ENCODE measurements at places on chromosomes 5 and 9.

DNA sequence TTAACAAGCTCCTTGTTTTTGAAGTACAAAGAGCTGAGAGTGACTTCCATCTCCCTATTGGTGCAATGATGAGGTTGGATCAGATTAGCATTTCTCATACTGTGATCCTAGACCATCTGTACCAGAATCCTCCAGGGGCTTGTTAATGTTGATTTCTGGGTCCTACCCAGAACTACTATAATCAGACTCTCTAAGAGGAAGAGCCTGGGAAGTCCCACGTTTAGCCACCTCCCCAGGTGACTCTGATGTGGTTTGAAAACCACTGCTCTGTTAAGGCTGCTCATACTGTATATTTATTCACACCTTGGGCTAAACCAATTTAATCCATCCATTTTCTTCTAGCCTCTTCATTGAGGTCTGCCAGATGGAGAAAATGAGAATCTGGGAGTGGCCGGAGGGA lies 49.6 kb upstream of the SMIM32 start:
- DNase-seq, result no peak

GRCh38 chr9:119398350-119398749 lies 29.1 kb upstream of the BRINP1 start:
- no peak for DNase-seq

DNA sequence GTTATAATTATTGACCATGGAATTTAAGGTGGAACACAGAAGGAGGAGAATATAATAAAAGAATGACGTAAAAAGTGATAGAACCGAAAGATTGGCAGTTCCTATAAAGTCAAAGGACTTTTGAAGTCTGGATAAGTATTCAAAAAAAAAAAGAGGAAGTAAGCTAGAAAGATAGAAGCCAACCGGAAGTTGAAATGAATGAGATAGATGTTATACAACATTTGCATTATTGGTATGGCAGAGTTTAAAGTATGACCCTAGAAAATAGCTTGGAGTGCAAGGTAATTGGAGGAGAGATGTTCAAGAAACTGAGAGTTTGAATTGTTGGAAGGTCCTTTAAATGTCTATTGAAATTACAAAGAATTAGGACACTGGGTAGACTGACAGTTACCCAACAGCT lies 293.6 kb downstream of the FER start:
- DNase-seq, result no peak

DNA sequence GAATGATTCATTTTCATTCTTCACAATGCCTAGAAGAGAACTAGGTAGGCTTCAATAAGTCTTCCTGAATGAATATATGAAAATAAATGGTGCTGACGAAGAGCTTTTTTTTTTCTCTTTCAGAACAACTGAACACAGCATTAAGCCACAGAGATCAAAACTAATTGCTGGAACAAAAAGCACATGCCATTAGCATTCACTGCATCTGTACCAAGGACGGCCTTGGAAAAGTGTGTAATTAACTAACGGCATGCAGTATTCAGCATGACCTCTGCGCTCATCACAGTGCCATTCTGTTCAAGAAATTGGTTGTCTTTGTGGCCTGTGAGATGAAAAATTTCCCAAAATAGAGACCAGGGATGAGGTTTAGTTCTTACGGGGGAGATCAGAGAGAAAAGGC lies 99.3 kb downstream of the NUDT12 start:
- DNase-seq, result no peak

- DNase-seq, result peak; percentile 14
These were observed 47.2 kb upstream of the ARL15 start for GRCh38 chr5:54357408-54358058.

- peak; percentile 94 for DNase-seq
These were observed 486.4 kb upstream of the ZNF608 start for GRCh38 chr5:125232779-125233230.

GRCh38 chr5:74493411-74493810 lies 147.1 kb downstream of the ENC1 start:
- DNase-seq, result no peak

GRCh38 chr9:100030548-100030947 lies 68.3 kb downstream of the ERP44 start:
- no peak for DNase-seq

DNA sequence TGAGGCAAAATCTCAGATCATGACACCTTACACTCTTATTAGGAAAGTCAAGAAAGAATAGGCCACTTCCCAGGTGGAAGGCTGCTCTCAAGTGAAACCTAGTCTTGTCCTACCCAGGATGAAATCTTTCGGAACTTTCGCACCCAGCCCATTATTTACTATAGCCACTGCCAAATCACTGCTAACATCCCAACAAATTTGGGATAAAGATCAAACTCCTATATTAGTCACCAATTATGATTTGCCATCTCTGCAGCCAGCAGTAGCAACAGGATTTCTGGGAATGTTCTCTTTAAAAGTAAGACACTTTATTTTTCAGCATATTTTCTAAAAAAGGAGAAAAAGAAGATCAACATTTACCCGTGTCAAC lies 224.6 kb downstream of the GAS1 start:
- no peak for DNase-seq

DNA sequence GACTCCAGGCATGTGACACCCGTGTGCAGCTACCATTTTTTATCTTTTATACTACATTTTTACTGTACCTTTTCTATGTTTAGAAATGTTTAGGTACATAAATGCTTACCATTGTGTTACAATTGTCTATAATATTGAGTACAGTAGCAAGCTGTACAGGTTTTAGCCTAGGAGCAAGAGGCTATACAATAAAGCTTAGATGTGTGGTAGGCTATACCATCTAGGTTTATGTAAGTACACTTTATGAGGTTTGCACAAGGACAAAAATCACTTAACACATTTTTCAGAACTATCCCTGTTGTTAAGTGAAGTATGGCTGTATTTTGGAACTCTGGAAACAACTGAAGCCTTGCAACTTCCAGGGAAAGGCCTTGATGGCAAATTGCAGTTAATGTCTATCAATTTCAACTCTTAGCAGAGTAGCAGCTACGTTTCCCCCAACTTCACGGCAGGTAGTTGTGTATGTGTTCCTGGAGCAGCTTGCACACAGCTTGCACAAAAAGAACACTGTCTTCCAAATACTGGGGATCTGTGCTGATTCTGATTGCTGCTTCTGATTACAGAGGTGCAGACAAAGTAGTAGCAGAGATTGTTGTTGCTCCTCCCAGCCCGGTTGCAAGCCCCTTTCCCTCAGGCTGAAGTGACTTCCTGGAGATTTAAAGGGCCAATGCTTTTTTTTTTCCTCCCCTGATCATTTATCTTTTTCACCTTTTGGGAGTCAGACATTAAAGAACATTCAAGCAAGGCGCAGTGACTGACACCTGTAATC lies 30.0 kb downstream of the SIL1 start:
- DNase-seq, result no peak

DNA sequence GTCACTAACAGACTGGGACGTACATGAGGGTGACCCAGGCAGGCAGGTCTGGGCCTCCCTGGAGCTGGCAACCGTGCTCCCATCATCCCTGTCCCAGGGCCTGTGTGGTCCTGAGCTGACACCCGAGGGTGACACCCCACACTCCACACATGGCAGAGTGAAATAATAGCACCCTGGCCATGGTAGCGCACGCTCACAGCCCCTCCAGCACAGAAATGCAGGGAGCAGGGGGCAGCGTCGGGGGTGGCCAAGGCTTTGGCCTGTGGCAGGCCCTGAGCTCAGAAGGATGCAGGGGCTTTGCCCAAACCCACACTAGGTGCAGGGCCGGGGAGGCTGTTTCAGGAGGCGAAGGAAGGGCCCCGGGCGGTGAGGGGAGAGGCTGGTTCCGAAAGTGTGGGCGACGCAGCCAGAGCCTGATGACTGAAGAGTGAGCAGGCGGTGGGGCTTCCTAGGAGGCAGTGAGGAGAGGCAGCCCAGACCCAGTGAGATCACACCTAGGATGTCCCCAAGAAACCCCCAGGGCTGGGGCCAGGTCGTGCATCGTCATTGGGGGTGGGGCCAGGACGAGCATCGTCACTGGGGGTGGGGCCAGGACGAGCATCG lies 12.9 kb downstream of the OR2V2 start:
- DNase-seq, result peak; percentile 65

DNA sequence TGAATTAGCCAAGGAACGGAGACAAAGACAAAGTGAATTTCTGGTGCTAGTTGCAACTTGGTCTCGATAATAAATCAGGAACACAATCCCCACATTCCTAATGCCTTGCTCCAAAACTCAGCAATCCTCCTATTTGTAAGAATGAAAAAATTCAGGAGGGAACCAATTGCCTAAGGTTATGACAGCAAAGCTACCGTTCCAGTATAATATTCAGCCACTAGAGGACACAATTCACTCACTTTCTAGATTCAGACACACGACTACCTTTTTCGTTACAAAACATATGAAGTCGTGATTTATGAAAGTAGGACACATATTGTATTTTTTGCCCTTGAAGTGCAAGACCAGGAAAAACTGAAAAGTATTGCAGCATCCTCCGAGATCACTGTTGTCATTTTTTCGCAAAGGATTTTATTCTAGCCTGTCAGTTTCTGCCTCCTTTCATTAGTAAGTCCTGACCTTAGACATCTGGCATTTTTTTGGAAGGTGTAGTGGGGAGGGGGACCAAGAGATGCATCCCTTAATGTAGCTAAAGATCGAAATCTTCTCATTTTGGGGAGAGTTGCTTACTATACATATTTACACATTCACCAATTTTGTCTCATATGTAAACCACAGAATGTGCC lies 133.1 kb downstream of the DOCK8 start:
- peak; percentile 2 for DNase-seq
